T-helper 22 cell (primary cell): ENCODE measurements at places on chromosomes 5 and 9.

DNA sequence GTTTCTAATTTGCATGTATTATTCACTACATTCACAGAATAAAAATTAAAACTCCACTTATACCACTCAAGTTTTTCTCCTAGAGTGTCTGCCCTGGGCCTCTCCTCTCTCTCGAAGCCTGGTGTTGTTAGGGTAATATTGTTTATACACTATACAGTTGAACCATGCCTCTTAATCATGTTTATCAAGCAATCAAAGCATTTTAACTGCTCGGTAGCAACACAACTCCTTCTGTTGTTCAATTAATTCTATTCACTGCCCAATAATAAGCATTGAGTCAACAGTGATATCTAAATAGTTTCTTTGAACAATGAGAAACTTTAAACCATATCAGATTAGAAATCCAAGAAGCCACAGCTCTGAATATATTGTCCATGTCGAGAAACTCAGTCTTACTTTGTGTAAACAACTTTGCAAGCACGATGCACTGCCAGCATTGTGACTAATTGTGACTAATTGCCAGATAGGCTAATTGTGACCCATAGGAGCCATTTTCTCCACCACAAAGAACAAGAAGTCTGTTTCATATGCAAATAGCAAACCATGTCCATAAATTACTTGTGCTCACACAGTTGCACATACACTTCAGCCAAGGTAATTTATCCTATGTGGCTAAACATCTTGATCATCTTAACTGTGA is at the start of gene DNAH5:
Gene DNAH5, minus strand, starts transcription at position 129 of the 640 bp plus-strand sequence. CDS start 250 bp downstream, outside the sequence.
- DNase-seq = no peak

GRCh38 chr5:124199893-124200292 is 546.5 kb downstream of the ZNF608 start:
- DNase-seq = no peak

- no peak for DNase-seq
Measured at GRCh38 chr9:81669041-81669651, 20.2 kb downstream of the TLE1 start.

GRCh38 chr9:17905366-17905765 is 326.5 kb downstream of the SH3GL2 start:
- DNase-seq = no peak

GRCh38 chr5:19988457-19988856 is 457 bp upstream of the CDH18 start:
- no peak for DNase-seq

DNA sequence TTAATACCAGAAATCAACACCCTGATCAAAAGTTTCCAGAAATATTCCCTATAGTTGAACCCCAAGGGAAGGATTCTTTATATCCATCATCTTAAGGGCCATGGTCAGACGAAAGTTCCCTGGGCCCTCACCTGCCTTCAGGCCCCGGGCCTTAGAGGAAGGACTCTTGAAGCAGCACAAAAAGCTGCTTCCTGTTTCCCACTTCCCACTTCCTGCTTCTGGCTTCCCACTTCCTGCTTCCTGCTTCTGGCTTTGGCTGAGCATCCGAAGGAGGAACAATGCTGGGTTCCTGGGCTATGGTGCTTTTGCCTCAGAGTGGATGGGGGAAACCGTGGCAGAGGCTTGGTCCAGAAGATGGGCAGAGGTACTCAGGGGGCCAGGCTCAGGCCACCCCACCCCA is 25.8 kb upstream of the DAP start:
- DNase-seq = no peak

- no peak for DNase-seq
Measured at GRCh38 chr5:144547098-144547499, 376.4 kb downstream of the KCTD16 start.

DNA sequence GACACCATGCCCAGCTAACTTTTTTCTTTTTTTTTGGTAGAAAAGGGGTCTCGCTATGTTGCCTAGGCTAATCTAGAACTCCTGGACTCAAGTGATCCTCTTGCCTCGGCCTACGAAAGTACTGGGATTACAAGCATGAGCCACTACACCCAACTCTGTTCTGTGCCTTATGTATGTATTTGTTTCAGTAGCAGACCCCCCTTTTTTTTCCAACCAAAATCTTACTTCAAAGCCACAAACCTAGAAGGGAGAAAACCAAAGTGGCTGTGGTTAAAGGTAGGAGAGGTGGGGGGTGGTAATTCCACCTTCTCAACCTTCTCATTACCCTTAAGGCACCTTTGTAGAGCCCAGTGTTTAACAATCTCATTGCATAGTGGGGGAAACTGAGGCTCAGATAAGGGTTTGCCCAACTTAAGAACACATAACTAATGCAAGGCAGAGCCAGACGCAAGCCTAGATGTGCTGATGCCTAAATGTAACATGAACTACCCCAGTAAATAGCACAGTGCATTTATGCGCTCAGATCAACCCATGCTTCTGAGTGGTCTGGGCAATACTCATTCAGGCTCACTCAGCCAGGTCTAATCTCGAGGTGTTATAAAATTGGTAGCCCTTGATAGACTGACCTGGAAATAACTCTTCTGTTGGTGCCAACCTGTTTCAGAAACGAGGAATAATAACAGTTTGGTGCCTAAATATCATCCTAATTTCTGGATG is 33.0 kb downstream of the ITK start:
- no peak for DNase-seq

DNA sequence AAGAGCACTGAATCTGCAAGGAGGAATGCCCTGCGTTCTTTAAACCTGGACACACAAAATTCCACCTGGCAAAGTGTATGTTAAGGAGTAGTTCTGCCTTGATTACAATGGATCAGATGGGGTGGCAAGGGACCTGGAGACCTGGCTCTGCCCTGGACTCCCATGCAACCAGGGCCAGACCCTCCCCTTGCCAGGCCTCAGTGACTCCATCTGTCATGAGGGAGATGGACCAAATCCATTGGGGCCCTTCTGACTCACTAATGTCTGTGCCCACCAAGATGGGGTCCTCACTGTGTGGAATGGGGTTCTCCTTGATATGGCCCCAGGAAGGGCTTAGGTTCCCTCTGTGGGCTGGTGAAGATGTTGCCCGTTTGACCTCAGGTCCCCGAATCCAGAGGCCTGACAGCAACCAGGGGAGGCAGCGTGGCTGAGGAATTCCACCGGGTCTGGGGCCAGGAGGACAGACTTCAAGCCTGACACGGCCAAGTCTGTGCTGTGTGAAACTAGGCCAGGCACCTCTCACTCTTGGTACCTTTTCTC is 100.3 kb downstream of the PAX5 start:
- DNase-seq = no peak

DNA sequence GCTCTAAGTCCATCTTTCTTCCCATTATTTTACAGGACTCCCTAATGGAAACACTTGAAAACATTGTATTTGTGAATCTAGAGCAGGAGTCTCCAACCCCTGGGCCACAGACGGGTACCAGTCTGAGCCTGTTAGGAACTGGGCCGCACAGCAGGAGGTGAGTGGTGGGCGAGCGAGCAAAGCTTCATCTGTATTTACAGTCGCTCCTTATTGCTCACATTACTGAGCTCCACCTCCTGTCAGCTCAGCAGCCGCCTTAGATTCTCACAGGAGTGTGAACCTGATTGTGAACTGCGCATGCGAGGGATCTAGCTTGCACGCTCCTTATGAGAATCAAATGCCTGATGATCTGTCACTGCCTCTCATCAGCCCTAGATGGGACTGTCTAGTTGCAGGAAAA is 111.0 kb downstream of the MED27 start:
- no peak for DNase-seq

GRCh38 chr9:16514131-16514530 is 356.3 kb downstream of the BNC2 start:
- DNase-seq = no peak

DNA sequence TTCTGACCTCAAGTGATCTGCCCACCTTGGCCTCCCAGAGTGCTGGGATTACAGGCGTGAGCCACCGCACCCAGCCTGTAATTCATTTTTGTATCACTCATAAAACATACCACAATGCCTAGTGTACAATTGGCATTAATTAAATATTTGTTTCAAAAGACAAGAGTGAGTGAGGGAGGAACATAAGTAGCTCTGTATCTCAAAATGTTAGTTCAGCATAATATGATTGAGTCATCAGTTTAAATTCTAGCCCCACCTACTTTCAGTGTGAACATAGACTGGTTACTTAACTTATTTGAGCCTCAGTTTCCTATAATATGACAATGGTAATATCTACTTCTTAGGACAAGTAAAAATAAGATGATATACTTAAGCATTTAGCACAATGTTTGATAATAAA is 26.9 kb downstream of the INVS start:
- no peak for DNase-seq

DNA sequence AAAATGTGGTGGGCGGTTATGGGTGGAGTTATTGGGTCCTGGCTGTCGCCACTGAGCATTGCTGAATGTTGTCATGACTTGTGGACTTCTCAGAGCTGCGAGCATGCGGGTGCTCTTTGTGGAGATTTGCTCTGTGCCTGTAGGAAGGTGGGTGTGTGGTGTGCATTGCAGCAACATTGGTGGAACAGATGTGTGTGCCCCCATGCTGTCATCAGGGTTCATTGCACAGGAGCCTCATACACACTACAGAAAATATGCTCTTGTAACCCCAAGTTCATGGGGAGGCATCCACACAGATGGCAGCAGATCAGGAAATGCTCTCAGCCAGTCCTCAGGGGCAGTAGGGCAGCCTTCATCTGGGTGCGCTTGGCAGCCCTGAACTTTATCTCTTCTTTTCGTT is 55.9 kb upstream of the PHF2 start:
- no peak for DNase-seq

- DNase-seq = no peak
Measured at GRCh38 chr5:106822851-106823250, 847.9 kb downstream of the EFNA5 start.

DNA sequence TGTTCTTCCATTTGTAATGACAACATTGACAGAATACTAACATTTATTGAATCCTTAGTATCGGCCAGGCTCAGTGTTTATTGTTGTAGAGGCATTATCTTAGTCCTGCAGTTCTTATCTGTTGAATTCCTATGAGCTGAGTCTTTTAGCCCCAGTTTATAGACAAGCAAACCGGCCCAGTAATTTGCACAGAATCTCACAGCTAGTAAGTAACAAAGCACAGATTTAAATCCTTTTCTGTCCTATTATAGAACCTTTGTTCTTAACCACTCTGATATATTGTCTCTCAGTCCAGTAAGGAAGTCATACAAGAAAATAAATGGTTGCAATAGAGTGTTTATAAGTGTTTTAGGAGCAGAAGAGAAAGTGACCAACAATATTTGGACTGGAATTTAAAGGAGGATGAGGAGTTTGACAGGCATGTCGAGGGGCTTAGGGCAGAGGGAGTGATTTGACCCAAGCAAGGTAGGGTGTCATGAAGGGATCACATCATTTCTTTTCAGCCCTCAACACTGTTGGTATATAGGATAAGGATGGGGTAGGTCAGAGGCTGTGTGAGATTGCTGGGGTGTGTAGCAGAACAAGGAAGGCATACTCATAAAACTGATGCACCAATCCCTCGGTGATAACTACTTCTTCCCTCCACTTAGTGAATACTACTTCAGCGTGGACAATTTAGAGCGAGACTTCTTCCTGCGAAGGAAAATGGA is 39.5 kb downstream of the LARP1 start:
- no peak for DNase-seq

GRCh38 chr9:31587146-31587545 is 797.3 kb upstream of the ACO1 start:
- DNase-seq = no peak

GRCh38 chr5:88518131-88519016 is 249.7 kb upstream of the TMEM161B start:
- no peak for DNase-seq

DNA sequence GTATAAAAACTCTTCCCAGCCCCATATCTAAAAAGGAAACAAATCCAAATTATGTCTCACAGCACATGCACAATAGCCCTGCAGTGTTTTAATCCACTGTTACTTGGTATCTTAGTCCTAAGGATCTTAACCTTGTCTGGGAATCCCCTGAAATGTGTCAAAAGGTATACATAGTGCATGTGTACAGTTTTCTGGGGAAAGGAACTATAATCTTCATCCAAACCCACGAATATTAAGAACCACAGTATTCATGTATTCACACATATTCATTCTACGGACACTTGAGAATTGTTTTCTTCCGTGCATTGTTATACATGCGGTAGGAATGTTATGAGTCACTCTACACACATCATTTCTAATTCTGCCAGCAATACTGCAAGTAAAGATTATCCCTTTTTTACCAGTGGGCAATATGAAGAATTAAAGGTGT is 47.8 kb upstream of the SNX2 start:
- DNase-seq = no peak

DNA sequence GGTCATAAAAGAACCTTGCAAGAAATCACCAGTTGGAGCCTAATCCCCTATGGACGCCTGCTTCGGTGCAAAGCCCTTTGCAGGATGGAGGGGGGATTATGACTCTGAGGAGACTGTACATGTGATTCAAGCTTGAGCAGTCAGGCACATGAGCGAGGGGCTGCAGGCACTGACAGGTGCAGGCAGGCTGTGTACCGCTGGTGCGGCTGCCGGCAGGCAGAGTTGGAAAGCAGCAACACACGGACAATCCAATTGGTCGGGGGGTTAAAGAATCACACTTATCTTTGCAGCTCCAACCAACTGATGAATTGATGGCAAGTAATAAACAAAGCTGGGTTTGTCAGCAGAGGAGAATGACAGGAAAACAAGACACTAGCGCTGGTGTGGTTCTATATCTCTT is 5.7 kb downstream of the WHRN start:
- no peak for DNase-seq

DNA sequence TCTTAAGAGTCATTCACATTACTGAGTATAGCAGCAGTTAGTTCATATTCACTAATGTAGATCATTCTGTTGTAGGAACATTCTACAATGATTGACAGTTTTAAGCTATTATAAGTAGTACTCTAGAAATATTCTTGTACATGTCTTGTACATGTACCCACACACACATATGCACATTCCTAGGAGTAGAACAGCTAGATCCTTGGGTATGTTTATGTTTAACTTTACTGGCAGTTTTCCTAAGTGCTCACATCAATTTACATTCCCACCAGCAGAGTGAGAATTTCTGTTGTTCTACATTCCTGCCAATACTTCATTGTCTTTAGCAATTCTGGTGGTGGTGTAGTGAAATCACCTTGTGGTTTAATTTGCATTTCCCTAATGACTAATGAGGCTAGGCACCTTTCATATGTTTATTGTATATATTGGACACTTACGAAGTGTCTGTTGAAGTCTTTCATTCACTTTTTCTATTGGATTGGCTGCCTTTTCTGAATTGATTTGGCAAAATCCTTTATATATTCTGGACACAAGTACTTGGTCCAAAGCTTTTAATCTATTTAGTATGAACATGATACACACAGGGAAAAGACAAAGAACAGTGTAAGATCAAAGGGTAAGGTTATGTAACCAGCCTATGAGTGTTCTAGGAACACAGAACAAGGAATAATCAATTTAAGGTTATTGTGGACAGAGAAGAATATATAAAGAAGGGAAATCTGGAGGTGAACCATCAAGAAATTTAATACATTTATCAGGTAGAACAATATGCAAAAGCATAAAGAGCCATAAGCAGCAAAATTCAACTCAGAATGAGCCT is 95.6 kb downstream of the MLLT3 start:
- no peak for DNase-seq
